ENCODE measurements at places on chromosomes 11 and 22.

- no peak for DNase-seq
Measured at GRCh38 chr22:37335806-37336199, 53.5 kb downstream of the CYTH4 start.

DNA sequence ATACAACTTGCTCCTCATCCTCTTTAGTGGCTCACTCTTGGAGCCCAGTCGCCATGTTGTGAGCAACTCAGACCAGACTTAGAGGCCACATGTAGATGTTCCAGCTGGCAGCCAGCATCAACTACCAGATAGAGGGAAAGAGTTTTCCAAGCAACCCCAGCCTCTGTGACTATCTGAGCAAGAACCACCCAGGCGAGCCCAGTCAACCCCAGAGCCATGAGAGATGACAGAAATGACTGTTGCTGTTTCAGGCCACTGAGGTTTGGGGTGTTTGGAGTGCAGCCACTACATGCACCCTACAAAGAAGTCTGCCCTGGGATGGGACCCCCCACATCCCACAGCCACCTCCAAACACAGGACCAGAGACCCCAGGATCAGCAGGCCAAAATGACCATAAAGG, 24.8 kb upstream of the CLDN5 start:
- no peak for DNase-seq

- no peak for DNase-seq
Measured at GRCh38 chr22:47165338-47166032, 403.0 kb downstream of the TBC1D22A start.

DNA sequence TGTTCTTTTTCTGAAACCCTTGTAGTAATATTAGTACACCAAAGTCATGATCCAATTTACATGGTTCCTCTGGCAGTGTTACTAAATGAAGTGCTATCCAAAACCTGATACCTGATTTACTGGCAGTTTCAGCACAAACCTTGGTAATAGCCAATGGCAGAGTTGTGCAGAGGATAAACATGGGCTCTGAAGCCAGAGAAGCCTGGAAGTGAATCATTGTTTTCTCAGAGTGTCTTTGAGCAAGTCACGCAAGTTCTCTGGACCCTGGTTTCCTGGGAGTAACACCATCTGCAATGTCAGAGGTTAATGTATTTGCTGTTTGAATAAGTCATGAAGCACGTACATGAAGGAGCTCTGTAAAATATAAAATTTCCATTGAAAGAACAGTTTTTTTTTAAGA, 222.3 kb upstream of the NARS2 start:
- DNase-seq: no peak

DNA sequence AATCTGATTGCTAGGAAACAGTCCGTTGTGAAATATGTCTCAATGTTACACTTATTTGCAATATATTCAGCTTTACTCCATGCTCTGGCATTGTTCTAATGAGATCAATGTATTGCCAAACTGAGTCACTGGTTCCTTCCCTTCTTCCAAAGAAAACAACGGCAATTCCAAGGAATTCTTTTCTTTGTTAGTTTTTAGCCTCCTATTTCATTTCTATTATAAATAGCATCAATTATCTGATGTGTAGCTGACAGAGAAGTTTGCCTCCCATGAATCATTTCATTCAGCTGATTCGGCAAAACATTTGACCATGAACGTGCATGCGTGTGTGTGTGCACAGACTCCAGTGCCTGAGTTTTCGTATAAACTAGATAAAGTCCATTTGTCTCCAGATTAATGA, 346.8 kb downstream of the ETS1 start:
- no peak for DNase-seq

GRCh38 chr11:86081455-86081854, 12.6 kb upstream of the PICALM start:
- DNase-seq: no peak

GRCh38 chr11:44308923-44309477, 939 bp downstream of the ALX4 start:
- DNase-seq: no peak

DNA sequence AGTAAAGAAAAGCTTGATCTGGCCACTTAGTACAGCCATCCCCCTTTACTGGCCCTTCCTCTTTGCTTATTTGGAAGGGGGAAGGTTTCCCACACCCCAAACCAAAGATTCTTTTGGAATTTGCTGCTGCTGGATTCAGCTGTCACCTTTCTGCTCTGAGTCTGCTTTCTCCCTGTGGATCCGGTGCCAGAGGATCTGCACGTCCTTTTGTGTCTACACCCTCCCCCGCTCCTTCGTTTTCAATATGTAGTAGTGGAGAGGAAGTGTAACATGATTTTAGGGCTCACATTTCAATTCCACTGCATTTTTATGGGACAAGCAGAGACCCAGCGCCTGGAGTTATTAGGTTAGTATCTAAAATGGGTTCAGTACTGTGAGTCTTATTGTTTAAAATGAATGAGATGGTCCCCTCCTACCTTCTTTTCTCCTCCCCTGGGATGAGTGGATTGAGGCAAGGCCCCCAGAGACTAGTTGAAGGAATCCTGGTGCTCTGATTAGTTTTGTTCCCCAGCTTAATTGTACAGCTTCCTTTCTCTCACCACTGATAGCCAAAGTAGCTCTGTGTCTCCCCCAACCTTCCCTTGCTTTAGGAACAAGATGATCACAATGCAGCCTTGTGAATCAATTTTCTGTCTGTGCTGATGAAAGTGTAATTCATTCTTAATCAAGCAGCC, 30.5 kb upstream of the CABP7 start:
- DNase-seq: no peak

DNA sequence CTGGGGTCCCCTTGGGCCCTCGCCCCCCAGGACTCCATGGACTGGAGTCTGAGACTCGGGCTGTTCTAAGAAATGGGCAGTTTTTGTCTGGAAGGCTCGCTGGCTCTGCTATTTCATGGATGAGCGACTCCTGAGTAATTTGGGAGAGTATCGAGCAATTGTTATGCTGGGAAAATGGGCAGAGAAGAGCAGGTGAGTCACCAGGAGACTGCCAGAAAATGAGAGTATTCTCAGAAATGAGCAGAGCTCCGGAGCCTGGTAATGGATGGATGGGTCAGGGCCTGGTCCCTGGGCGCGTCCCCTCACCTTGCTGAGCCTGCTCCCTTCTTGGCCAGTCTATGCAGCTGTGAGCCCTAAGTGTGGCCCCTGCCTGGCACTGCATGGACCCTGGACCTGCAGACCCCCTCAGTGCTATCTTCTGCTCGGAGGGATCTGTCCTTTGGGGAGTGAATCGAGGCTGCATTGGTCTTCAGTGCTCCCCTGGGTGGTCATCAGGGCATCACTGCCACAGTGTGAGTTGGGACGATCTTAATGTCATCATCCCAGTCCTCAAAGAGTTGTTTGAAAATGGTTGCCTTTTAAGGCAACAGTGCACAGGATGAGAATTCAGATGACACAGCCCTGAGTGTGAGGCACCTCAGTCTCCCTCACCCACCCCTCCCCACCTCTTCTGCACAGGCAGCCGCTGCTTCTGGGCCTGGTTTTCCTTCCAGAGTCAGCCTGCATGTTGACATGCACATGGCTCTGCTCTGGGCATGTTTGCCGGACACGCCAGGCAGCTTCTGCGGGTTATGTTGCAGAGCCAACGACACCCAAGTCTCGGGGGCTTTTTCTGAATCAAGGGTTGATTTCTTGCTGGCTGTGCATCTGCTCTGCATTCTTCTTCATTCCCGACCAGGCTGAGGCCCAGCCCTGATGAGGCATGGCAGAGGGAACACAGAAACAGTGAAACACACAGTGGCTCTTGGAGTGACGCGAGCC, 519.0 kb downstream of the TBC1D22A start:
- no peak for DNase-seq

GRCh38 chr11:73426219-73426850, 50.1 kb downstream of the RELT start:
- no peak for DNase-seq

DNA sequence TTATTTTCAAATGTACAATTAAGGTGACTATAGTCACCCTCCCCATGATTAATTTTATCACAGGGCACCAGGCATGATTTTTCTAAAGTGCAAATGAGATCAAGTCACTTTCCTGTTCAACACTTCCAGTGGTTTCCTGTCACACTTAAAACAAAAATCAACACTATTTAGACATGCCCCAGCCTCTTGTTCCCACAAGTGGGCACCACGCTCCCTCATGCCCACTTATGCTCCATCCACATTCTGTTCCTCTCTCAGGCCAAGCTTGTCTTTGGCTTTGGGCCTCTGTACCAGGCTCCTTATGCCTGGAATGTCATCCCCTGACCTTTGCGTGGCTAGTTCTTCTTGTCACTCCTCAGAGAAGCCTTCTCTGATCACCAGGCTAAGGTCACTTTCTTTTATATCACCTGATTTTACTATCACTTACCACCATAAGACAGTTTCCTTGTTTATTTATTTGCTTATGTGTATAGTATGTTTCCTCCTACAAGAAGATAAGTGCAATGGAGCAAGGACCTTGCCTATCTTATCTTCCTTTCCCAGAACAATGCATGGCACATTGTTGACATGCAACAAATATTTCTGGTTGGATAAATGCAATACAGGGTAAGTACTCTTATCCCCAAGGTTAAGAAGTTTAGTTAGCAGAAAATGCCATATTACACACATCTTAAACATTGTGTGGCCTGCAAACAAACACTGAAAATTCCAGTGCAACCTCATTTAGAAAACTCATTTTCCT, 50.9 kb upstream of the PANX1 start:
- no peak for DNase-seq

- DNase-seq: no peak
Measured at GRCh38 chr11:106697058-106697457, 321.2 kb downstream of the GUCY1A2 start.

GRCh38 chr22:47046411-47047065, 284.1 kb downstream of the TBC1D22A start:
- no peak for DNase-seq

GRCh38 chr22:21985214-21985613, 2.6 kb upstream of the TOP3B start:
- no peak for DNase-seq

- peak; percentile 22 for DNase-seq
Measured at GRCh38 chr11:66386171-66387069, 14.9 kb upstream of the SLC29A2 start.

GRCh38 chr11:58301576-58301975, 33.5 kb upstream of the OR10W1 start:
- no peak for DNase-seq

DNA sequence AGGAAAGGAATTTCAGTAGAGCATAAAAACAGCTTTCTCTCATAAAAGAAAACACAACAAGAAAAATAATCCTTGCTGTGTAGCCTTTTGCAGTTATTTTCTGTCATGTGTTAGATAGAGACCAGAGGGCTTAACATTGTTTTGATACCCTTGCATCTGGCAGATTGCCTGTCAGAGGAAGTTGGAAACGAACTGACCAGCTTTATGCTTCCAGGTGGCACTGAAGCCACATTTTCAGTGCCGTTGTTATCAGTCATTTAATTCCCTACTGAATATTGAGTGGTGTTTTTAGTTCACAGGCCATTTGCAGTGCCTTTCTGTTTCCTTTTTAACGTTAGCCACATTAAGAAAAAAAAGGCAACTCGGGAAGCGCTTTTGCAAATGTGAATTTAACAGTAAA, 21.5 kb upstream of the RAG2 start:
- DNase-seq: no peak

DNA sequence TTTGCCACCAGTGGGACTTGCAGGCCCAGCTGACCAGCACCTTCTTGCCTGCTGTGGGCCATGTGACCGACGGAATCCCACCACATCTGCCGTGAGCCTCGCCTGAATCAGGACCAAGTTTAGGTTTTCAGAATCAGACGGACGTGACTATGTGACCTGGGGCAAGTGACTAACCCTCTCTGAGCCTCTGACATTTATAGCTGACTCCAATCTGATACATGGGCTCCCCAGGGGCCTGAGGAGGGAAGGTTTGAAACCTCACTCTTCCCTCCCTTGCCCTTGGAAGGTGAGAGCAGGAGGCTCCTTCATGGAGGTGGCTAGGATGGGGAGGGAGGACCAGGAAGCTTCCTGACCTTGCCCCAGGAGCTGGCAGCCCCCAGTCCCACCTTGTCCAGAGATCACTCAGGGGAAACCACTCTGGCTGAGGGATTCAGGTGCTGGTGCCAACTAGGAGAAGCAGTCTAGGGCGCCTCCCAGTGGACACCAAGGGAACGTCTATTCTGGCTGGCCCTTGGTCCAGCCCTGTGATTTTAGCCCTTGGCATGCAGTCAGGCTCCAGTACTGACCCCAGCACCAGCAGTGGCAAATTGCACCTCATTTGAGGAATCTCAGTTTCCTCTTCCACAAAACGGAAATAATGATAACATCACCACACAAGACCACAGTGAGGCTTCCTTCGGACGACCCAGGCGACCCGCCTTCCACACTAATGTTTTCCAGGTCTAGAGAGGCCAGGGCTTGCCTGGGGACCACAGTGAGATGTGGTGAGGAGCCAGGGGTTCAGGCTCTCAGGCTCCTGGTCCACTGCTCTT, 47.2 kb upstream of the SYT7 start:
- DNase-seq: no peak

DNA sequence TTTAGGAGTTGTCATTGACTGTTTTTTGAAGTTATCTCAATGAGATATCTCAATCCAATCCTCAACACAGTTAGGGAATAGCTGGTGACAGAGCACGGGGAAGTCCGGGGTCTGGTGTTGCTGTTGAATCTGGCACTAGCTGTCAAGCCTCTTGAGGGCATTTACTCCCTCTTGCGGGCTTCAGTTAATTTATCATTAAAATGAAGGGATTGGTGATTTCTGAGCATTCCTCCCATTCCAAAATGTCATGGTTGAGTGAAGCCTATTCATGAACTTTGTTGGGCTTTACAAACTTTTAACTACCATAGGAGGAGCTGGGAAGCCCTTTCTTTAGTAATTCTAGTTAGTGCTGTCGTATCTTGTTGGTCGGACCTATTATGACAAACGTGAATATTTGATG, 40.2 kb downstream of the UVRAG start:
- no peak for DNase-seq

DNA sequence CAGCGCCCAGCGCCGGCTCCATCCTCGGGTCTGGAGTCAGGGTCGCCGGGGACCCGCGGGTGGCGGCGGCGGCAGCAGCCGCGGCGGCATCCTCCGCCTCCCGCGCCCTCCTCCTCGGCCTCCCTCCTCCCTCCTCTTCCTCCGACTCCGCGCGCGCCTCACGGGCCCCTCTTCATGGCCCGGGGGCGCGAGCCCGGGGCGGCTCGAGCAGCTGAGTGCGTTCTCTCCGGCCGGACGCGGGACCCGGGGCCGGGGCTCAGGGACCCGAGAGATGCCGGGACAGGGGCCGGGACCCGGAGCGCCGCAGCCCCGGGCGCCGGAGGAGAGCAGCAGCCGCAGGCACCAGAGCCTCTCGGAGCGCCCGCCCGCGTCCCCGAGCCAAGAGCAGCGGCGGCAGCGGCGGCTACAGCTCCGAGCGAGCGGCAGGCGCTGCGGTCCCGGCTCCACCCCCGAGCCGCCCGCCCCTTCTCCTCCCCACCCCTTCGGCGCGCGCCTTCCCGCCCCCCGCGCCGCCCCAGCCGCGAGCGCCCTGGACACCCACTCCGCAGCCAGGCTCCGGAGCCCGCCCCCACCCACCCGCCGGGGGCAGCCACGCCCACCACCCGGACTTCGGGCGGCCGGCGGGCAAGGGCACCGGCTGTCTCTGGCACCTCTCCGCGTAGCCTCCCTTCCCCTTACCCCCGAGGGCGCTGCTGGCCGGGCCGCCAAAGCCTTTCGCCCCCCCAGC, at the start of gene CHST1:
Gene CHST1, minus strand, starts transcription at position 417 of the 727 bp plus-strand sequence. CDS start 14,699 bp downstream, outside the sequence.
- no peak for DNase-seq

GRCh38 chr11:9825895-9826294, 162.0 kb downstream of the SWAP70 start:
- no peak for DNase-seq

GRCh38 chr11:117843666-117844484, 19.3 kb upstream of the FXYD2 start:
- peak; percentile 52 for DNase-seq
